Endodermal cell (in vitro differentiated cells): ENCODE measurements at places on chromosomes 7 and 10. TPM values are rescaled to one million over a fixed set of nuclear protein-coding genes. Genes with fewer than 3 reads are reported as not detected.

Gene NCOA4
- total RNA-seq = 134 to 163 TPM (median 157 TPM) in 3 replicates

DNA sequence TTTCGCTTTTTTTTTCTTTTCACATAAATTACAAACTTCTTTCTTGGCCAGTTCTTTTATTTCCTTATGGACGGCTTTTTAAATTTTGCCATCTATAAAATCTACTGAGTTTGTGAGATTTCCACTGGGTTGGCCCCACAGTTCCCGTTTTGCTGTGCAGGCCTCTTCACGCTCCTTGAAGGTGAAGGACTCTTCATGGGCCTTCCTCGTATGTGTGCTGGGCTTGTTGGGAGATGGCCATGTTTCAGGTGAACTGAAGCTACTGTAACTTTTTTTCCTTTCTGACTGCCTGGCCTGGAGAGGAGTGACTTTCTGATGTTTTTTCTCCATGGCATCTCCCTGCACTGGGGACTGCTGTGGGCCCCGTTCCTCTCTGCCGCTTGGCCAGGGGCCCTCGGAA, 262.4 kb downstream of the COBL start:
- no peak overlapping the region for H3K27ac ChIP-seq
- no peaks in the 10 kb centered on the region for H3K36me3 ChIP-seq
- H3K27me3 ChIP-seq = no peaks in the 10 kb centered on the region
- H3K4me1 ChIP-seq = no peaks in the 10 kb centered on the region
- H3K4me3 ChIP-seq = no peak overlapping the region
- no peak for DNase-seq

- H3K27me3 ChIP-seq = no peaks in the 10 kb centered on the region
- H3K4me3 ChIP-seq = no peak overlapping the region
- no peak overlapping the region for H3K27ac ChIP-seq
These were observed 64.8 kb downstream of the SH3PXD2A start for GRCh38 chr10:103790580-103790979.

- H3K27me3 ChIP-seq = no peaks in the 10 kb centered on the region
- H3K27ac ChIP-seq = no peak overlapping the region
- no peak overlapping the region for H3K4me3 ChIP-seq
- no peaks in the 10 kb centered on the region for H3K4me1 ChIP-seq
These were observed 27.1 kb downstream of the ACSM6 start for GRCh38 chr10:95221124-95221523.

Gene SLC25A40
- total RNA-seq = 28.3 to 32.6 TPM (median 31.0 TPM) in 3 replicates

Gene GPC2
- total RNA-seq = 40.0 to 56.1 TPM (median 51.8 TPM) in 3 replicates

DNA sequence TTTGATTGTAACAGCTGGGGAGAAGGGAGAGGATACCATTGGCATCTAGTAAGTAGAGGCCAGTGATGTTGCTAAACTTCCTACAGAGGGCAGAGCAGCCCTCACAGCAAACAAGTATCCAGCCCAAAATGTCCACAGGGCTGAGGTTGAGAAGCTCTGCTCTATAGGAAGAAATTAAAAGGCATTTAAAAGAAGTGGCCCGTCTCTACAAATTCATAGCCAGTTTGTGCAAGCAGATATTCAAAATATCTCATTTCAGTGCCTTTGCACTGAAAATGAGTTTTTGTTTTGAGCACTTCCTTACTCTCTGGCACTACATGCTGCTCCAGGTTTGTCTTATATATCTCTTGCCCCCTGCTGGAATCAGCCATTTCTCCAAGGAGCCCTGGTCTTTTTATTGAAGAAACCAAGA, 330.0 kb downstream of the BBS9 start:
- H3K27ac ChIP-seq = no peak overlapping the region
- no peak overlapping the region for H3K4me3 ChIP-seq
- no peaks in the 10 kb centered on the region for H3K4me1 ChIP-seq
- DNase-seq = peak; percentile 75

GRCh38 chr7:74014931-74015330, 13.0 kb upstream of the ELN start:
- H3K4me1 ChIP-seq = peaks cover 8% of the 10 kb centered on the region
- H3K27me3 ChIP-seq = no peaks in the 10 kb centered on the region
- H3K27ac ChIP-seq = no peak overlapping the region
- no peak overlapping the region for H3K4me3 ChIP-seq

- DNase-seq = no peak
- no peaks in the 10 kb centered on the region for H3K27me3 ChIP-seq
- H3K4me1 ChIP-seq = no peaks in the 10 kb centered on the region
- no peaks in the 10 kb centered on the region for H3K36me3 ChIP-seq
- no peak overlapping the region for H3K27ac ChIP-seq
These were observed 44.0 kb downstream of the CCDC7 start for GRCh38 chr10:32489901-32490300.

Gene SLF2
- 18.6 to 42.8 TPM (median 38.9 TPM) in 3 replicates for total RNA-seq

Gene NKX2-3
- not detected in 3 replicates for total RNA-seq

Gene CYP2E1
- 0.77 to 0.99 TPM in 2 of 3 replicates, not detected in the other for total RNA-seq
